ENCODE measurements at places on chromosomes 6 and 20.

DNA sequence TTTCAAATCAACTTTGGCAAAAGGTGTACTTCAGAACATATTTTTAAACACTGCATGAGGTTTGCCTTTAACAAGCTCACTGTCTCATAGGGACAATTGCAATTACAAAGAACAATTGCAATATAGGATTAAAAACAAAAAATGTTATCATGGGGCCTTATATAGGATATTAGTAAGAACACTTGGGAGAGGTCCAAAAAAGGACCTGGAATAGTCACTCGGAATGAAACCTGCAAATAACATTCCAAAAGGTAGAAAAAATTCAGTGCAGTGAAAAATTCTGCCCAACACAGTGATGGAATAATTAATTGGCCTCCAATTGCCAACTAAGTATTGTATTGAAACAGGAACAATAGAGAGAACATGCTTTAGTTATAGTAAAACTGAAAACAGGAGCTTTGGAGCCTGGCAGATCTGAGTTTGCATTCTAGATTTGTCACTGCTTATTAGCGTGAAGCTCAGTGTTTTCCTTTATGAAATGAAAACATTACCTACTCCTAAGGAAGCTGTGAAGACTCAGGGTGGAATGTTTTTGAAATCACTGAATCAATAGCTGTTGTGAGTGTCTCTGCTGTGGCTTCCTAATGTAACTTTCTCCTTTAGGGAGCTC is 172.6 kb upstream of the BMP5 start:
- no peak for DNase-seq

DNA sequence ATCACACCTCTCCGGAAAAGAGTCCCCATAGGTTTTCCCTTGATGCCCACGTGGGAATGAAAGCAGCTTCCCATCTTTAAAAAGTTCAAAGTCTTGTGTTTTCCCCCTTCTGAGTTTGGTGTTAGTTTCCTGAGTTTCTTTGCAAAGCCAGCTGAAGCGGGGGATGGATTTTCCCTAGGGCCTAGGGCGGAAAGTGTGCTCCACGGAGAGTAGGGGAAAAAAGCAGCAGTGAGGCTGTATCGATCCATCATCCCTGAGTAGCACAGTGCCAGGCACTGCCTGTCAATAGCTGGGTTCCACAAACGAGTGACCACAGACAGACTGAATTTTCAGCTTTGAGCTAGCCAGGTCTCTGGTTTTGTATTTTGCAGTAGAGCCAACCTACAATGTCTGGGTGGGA is 1.3 kb downstream of the DAAM2 start:
- DNase-seq: no peak

GRCh38 chr6:127120023-127120786 is 1.7 kb downstream of the RSPO3 start:
- no peak for DNase-seq

GRCh38 chr6:150547502-150548222 is 52.0 kb upstream of the PLEKHG1 start:
- DNase-seq: no peak

- no peak for DNase-seq
Measured at GRCh38 chr20:10006447-10007090, 28.2 kb upstream of the ANKEF1 start.

Data from right renal cortex interstitium (tissue), 3 donors.